ENCODE measurements at places on chromosomes 3 and 15.
A peak's percentile ranks its signal among the peaks of the same experiment; 100 is the strongest.

GRCh38 chr3:83843716-83844115 lies 1115.1 kb upstream of the CADM2 start:
- no peak for DNase-seq

- DNase-seq = no peak
Measured at GRCh38 chr3:49650637-49651036, 23.5 kb upstream of the APEH start.

- no peak for DNase-seq
Measured at GRCh38 chr3:29293421-29293820, 12.6 kb downstream of the RBMS3 start.

GRCh38 chr15:67072958-67073357 lies 7.6 kb downstream of the SMAD3 start:
- no peak for DNase-seq

DNA sequence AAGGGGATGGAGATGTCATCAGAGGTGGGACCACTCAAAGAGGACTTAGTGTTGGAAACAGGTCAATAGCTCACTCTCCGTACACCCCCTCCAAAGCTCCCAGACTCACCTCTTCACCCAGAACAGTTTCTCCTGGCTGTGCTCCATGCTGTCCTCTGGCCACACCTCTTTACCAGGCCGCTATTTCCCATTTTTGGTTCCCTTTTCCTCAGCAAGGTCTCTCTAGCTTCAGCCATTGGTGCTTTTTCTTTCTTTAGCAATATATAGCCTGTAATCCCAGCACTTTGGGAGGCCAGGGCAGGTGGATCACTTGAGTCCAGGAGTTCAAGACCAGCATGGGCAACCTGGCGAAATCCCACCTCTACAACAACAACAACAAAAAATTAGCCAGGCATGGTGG lies 123.6 kb upstream of the SMAD3 start:
- no peak for DNase-seq

DNA sequence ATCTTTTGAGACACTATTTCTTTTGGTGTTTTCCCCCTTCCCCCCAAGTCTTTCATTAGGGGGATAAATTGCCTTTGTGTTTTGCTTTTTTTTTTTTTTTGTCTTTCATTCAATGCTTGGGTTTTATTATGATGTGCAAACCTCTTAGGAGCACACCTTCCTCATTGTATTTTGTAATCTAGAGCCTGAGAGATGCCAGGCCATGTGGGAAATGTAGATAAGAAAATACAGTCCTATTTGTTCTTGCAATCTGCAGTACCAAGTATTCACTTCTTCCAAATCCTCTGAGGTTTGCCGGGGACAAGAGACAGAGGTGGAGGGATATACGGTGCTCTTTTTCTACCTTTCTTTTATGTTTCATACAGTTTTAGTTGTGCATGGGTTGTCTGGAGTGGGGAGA lies 66.7 kb downstream of the LARS2 start:
- no peak for DNase-seq

DNA sequence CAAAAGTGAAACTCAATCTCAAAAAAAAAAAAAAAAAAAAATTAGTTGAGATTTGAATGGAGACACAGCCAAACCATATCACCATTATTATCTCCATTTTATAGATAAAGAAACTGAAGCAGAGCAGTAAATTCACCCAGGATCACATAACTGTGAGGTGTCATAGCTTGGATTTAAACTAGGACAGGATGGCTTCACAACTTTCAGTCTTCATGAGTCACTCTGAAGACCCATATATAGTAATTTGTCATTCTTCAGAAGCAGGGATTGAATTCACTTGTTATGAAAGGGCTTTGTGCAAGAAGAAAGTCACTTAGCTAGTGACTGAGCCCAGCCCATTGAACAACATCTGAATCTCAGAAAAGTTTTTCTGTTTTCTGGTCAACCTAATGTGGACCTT lies 60.5 kb upstream of the LRIG1 start:
- no peak for DNase-seq

DNA sequence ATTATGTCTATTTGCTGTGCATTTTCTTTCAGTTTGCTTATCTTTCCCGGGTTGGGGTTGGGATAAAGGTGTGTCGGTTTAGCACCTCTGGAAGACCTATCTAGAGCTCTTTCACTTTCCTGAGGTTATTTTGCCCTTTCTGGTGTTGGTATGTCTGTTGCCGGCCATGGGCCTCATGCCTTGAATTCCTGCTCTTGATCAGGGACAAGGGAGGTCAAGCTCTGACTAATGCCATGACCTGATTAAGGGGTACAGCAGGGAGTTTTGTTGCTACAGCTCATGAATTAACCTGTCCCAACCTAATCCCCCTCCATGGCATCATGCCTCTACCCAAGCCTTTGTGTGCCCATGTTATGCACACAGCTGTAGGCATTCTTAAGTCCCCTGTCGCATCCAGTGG lies 70.5 kb upstream of the GOLGA6B start:
- DNase-seq = no peak

DNA sequence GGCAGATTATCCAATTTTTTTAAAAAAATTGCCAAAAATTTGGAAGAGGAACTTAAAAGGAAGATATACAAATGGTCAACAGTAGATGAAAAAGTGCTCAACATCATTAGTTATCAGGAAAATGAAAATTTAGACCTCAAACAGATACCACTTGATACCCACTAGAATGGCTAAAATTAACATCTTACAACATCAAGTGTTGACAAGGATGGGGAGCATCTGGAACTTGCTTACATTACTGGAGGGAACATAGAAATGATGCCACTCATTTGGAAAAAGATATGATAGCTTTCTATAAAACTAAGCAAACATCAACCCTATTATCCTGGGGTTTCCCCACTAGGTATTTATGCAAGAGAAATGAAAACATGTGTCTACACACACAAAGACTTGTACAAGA lies 284.5 kb upstream of the CHRNA7 start:
- no peak for DNase-seq

DNA sequence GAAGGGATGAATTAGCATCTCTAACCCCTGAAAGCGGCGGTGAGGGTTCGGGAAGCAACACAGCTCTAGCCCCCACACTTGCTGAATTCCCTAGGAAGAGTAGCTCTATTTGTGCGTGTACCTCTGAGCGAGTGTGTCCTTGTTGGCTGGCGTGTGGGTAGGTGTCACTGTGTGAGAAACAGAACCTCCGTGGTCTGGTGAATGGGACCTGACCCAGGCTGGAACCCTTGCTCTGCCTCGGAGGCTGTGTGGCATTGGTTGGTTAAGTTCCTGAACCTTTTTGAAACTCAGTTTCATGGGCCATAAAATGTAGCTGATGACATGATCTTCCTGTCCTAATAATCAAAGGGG lies 414 bp upstream of the TMEM115 start:
- no peak for DNase-seq

DNA sequence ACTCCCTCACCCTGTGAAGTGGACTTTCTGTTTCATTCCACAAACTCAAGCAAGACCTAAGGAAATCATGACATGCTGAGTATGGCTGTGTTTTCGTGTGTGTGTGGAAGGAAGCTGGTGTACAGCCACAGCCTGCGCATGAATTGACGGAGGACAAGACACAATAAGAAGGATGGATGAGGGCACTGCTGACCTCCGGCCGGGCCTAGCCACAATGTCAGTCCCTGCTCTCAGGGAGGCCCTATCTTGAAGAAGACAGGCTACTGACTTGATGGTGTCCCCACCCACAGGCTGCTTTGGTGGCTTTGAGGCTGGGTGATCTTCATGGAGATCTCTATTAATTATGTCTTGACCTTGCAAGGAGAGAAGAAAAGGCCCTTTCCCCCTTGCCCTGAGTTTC lies 39.3 kb upstream of the CDCP1 start:
- DNase-seq = no peak

- DNase-seq = no peak
Measured at GRCh38 chr3:24530471-24530870, 35.8 kb upstream of the THRB start.

- DNase-seq = no peak
Measured at GRCh38 chr15:31285772-31286261, 40.8 kb upstream of the KLF13 start.

- DNase-seq = peak; percentile 68
Measured at GRCh38 chr15:37891766-37892368, 42.6 kb upstream of the TMCO5A start.

- peak; percentile 40 for DNase-seq
Measured at GRCh38 chr3:194671511-194671899, 486 bp downstream of the LSG1 start.
